ENCODE measurements at places on chromosomes 3 and 15.
A peak's percentile ranks its signal among the peaks of the same experiment; 100 is the strongest.

DNA sequence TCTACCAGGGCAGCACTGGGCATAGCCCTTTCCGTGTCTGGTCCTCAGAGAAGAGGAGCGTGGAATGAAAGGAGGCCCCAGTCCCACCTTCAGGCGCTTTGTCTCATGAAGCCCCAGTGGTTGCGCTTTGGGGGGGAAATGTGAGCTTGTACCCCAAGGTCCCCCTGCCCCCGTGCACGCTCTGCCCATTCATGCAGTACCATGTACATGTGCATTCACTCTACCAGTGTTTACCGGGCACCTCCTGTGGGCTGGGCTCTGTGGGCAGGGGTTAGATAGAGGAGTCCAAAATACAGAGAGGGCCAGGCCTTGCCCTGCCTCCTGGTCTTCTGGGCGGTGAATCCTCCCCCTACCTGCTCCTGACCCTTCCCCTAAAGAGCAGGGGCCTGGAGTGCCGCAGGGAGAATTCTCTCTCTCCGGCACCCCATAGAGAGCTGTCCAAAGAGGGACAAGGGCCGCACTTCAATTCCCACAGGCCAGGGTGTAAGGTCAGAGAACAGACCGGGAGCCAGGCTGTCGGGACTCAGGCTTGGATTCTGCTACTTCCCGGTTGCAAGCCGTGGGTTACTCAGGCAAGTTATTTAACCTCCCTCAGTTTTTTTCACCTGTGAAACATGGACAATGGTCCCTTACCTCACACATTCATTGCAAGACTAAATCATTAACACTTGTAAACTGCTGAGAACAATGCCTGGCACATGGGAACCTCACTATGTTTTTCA is 153.4 kb downstream of the MEGF11 start:
- H3K27me3 ChIP-seq: peaks cover 2% of the 10 kb centered on the region
- no peak overlapping the region for H3K4me3 ChIP-seq
- H3K27ac ChIP-seq: no peak overlapping the region
- H3K4me1 ChIP-seq: no peaks in the 10 kb centered on the region
- DNase-seq: no peak

GRCh38 chr15:68518785-68519430 is 59.9 kb upstream of the CORO2B start:
- H3K27me3 ChIP-seq: no peaks in the 10 kb centered on the region
- no peak for DNase-seq
- H3K4me3 ChIP-seq: no peak overlapping the region

DNA sequence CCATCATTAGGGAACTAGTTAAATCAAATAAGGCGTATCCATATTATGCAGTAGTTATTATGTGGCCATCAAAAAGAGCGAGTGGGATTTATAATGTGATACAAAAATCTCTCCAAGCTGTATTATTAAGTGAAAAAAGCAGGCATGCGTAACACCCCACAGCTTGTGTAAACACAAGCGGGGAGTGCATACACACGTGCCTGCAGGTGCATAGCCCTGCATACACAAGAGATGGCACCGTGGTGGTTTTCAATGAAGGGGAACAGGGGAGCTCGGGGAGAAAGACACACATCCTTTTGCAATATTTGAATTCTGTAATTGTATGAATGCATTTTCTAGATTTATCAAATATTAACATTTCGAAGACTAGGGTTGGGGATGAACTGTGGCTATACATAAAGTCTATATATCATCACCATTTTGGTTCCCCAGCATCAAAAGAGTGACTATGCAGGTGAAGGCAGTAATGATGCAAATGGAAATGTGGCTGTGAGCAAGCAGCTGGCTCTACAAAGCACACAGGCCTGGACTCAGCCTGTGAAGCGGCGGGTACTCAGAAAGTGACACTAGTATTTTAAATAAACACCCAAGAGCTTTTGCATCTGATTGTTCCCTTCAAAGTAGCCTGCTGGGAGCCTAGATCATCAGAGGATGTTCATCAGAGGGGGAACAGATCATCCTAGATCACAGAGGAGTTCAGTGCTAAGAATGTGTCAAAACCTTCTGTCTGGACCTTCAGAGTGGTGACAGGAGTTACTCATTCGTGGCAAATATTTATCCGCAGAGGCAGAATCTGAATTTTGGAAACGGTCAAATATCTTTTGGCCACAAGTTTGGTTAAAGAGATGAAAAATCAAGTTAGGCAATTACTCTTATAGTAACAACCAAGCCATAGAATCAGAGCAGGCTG is 9.4 kb upstream of the KIF7 start:
- no peaks in the 10 kb centered on the region for H3K36me3 ChIP-seq
- no peaks in the 10 kb centered on the region for H3K27me3 ChIP-seq
- H3K4me1 ChIP-seq: peaks cover 12% of the 10 kb centered on the region
- H3K4me3 ChIP-seq: no peak overlapping the region

- H3K27ac ChIP-seq: no peak overlapping the region
- no peaks in the 10 kb centered on the region for H3K4me1 ChIP-seq
- H3K4me3 ChIP-seq: no peak overlapping the region
Measured at GRCh38 chr3:79467721-79468120, 300.1 kb downstream of the ROBO1 start.

DNA sequence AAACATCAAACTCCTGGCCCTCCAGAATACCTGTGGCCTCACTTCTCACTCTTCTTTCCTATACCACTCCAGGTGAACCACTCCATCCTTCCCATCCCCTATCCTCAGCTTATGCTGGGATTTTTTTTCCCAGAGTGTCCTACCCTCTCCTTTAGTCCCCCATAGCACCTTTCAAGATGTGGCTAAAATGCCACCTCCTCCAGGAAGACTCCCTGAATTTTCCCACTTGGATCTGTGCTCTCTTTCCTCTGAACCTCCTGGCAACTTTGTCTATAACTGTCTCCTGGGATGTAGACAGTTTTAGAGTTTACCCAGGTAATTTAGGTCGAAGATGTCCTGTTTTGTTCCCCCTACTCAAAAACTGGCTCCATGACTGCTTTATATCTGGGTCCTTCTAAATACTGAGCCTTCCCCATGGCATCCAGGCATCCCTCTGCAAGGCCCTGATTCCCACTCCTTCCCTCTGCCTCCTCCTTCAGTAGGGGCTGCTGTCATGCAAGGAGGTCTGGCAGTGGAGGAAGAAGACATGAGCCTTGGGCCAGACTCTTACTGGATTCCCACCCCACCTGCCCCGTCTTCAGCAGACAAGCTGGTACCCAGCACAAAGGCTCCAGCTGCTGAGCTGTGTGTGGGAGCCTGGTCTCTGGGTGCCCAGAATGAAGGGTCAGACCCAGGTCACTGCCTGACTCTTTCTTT is 161.5 kb downstream of the SMAD6 start:
- DNase-seq: no peak
- no peaks in the 10 kb centered on the region for H3K4me1 ChIP-seq
- no peak overlapping the region for H3K4me3 ChIP-seq
- no peaks in the 10 kb centered on the region for H3K36me3 ChIP-seq

DNA sequence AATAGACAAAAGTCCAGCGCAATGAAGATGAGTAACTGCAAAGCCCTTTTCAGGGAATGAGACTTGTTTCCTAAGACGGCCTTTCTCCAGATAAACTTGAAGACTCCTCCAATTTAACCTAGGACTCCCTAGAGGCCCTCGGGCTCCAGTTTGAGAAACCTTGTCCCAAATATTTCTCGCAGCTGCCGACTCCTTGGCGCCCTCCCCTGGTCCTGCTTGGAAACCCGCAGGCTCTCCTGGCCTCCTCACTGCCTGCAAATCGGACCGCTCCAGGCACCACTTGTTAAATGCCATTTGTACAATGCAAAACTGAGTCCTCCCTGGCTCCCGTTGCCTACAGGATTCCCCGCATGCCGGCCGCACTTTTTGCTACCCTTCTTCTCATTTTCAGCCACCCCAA is 36.8 kb downstream of the MUC4 start:
- H3K4me1 ChIP-seq: no peaks in the 10 kb centered on the region
- no peaks in the 10 kb centered on the region for H3K27me3 ChIP-seq
- H3K27ac ChIP-seq: no peak overlapping the region
- peak; percentile 50 for DNase-seq
- no peak overlapping the region for H3K4me3 ChIP-seq
- H3K36me3 ChIP-seq: no peaks in the 10 kb centered on the region
